ENCODE measurements at places on chromosomes 3 and 15.

- DNase-seq: no peak
Measured at GRCh38 chr3:136947477-136947876, 10.3 kb upstream of the IL20RB start.

GRCh38 chr3:70914862-70915261 lies 602.4 kb upstream of the MDFIC2 start:
- no peak for DNase-seq

DNA sequence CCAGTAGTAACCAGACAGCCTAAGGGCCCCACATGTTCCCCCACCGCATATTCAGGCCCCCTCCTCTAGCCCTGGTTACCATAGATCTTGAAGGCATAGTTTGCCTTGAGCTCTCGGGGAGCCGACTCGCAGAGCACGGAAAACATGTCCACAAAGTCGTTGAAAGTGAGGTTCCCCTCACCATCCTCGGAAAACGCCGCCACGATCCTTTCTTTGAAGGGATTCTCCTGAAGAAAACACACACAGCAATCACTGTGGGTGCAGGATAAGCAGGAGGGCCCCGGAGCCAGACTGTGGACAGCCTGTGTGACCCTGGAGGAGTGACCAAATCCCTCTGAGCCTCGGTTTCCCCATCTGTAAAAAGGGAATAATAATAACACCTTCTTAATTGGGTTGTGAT lies 16.8 kb downstream of the SH2D7 start:
- DNase-seq: no peak

GRCh38 chr15:72237029-72237852 lies 6.3 kb upstream of the PKM start:
- DNase-seq: peak; percentile 38

- DNase-seq: no peak
Measured at GRCh38 chr15:51759557-51760070, 8.2 kb downstream of the TMOD2 start.

DNA sequence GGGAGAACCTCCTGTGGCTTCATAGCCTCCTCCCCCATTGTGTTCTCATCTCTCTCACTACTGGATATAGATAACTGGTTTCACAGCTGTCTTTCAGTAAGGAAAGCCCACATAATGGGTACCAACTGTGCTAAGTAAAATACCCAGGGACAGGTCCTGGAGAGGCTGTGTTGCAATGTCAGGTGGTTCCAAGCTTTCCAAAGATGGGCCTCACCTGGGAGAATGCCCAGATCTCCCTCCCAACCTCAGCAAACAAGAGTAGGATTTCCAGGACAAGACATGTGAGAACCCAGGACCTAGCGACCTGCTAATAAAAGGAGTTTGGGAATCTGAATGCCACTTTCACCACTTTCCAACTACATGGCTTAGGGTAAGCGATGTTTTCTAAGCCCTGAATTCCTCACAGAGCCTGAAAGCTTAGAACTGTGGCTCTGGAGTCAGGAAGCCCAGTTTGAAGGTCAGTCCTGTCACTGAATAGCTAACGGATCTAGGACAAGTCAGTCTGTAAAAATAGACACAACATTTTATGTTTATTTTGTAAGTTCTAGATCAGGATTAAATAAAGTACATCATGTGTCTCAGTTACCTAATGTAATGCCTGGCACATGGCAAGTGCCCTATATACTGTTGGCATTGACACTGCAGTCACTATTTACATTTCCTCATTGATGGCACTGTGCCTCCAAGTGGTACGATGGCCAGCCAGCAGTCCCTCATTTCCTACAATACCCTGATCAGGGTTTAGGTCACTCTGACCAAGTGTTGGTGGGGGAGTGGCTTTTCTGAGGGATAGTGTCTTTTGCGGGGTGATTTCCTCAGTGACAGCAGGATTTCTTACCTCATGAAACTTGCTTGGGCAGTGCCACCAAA lies 11.9 kb downstream of the CERS3 start:
- DNase-seq: no peak

DNA sequence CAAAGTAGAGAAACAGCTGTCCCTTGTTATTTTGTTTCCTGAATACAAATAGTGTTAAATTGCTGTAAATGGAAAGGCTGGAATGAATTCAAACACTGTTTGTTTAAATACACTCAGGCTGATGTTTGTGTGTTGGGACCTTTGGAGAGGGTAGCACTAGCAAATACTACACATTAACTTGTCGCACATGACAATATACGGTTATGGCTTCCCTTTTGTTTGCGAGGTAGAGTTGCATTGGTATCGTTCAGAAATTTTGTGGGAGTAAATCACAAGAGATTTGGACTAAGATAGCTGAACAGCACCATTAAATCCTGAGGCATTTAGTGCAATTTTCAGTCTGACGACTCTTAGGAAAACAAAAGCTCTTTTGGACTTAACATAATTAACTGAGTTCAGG lies 213.0 kb upstream of the ROBO2 start:
- DNase-seq: no peak

- DNase-seq: no peak
Measured at GRCh38 chr3:15280853-15281532, 51.4 kb downstream of the SH3BP5 start.

GRCh38 chr3:30655187-30655812 lies 48.9 kb downstream of the TGFBR2 start:
- no peak for DNase-seq

DNA sequence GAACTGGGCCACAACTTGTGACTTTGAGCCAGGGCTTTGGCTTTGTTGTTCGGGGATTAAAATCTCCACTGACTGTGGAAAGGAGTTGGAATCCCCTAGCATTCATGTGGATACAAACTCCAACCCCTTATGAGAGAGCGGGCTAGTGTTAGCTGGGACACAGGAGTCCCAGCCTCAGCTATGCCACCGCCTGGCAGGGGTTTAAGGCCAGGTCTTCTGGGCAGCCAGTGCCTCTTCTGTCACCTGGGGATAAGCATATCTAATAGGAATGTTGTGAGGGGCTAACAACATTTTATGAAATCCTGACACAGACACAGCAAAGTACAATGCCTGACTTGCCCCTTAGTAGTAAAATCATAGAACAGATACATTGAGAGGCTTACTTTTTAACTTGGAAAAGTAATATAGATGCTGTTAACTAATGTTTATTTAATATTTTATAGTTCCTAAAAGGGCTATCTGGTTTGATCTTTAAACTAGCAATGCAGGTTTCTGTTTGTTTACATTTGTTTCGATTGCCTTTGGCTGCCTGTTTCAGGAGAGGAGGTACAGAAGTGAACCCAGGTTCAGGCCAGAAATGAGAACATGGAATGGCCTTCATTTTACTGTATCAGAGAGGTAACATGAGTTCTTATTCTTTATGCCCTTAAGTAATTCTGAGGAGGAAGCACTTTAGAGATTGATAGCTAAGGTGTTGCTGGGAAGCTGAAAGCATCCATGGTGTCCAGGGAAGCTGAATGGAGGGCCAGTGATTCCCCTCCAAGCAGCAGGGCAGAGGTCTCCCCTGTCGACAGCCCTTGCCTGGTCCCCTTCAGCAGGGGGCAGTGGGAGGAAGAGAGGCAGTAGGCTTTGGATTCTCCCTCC lies 8.7 kb downstream of the GPR160 start:
- no peak for DNase-seq

GRCh38 chr3:63441262-63441661 lies 163.2 kb downstream of the SYNPR start:
- no peak for DNase-seq

DNA sequence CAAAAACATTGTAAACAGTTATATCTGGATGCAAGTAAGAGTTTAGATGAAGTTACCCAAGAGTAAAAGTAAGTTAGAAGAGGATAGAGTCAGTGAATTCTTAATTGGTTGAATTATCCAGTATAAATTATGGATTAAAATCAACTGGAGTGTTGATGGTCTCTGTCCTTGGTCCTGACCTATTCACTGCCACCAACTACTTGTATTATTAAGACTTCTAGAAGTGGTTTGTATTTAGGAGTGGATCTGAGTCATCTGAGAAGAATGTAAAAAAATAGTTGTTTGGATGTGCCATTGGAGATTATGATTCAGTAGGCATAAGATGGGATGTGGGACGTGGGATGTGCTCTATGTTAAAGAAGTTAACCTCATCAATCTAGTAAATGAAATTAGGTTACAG lies 86.4 kb downstream of the SYNPR start:
- no peak for DNase-seq

DNA sequence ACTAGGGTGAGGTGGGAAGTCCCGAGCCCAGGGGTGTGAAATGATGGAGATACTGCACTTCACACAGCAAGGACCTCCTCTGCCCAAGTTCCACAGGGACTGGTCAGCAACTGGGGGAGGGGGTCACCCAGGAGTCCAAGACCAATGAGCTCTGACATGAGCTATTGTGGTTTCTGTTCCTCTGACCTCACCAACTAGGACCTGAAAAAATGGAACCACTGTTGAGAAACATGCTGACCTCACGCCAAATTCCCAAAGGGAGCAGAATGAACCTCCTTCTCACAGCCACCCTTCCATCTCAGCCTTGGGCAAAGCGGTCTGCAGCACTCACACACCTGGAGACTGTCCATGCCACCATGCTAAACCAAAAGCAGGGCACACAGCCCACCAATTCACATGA lies 69.3 kb downstream of the LRIG1 start:
- DNase-seq: no peak

DNA sequence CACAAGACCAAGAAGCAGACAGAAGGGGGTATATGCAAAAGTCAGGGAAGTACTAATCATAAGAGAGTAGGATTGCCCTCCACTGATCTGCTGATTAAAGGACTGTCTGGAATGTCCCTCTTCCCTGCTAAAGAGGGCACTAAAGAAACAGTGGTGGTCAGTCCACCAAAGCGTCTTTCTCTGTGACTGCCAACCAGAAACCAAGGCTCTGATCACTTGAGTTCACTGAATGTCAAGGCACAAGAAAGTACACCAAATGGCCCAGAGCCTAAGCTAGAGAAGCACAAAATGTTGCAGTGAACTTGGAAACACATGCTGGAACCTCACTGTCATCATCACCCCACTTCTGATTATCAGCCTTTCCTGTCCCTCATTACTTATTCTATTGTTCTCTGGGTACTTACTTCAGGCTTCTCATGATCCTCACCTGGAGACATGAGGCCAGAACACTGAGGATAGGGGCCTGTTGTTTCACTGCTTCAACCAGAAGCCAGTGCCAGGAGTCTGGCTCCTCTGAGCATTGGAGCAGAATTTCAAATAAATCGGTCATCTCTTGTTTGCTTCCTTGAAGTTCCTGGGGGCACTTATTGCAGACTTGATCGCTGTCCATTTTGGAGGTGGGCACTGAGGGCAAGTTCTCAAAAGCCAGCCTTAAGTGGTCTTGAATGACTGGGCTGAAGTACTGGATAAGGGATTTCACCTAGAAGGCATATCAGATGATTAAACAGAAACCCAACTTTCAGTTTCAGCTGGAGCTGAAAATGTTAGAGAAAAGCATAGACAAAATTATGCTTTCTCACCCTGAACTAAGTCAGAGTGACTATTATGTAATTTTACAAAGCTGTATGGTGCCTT lies 58.9 kb downstream of the EIF3J start:
- no peak for DNase-seq

DNA sequence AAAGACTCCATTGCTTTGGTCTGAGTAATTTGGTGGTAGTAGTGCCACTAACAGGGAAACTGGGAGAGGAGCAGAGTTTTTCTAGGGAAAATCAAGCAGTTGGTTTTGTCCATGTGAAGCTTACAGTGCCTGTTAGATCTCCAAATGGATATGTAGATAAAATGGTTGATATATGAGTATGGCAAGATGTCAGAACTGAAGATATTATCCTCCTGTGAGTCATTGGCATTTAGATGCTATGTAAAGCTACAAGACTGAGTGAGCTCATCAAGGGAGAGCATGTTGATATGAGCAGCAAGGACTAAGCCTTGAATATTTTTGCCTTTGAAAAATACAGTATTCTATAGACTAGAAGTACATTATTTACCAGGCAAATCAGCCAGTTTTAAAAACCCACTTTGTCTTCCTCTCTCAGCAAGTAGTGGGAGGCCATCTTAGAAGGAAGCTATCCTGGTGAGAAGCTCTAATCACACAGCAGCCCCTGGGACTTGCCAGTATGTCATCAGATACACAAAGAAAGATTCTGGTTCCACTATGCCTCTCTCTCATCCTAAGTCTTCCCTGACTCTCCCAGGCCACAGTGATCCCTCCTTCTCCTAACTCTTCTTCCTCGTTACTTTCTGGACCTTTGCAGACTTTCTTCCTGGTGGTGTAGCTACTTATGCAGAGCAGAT lies 77.4 kb upstream of the ANKRD28 start:
- no peak for DNase-seq

DNA sequence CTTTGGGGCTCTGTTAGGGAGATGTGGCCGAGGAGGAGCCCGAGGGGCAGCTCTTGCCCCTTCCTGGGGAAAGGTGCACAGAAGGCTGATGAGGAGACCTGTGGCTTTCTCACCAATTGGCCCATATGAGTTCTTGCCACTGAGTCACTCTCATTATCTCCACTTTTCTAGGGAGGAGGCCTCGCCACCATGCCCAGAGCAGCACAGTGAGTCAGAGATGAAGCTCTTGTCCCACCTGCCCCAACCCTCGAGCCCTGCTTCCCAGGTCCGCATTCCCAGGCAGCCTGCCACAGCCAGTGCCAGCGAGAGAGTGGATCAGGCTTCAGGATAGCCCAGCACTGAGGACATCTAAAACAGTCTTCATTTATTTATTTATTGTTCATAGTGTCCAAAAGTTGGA lies 53.5 kb downstream of the AMOTL2 start:
- DNase-seq: no peak

GRCh38 chr3:36751326-36751725 lies 13.0 kb downstream of the DCLK3 start:
- DNase-seq: no peak

DNA sequence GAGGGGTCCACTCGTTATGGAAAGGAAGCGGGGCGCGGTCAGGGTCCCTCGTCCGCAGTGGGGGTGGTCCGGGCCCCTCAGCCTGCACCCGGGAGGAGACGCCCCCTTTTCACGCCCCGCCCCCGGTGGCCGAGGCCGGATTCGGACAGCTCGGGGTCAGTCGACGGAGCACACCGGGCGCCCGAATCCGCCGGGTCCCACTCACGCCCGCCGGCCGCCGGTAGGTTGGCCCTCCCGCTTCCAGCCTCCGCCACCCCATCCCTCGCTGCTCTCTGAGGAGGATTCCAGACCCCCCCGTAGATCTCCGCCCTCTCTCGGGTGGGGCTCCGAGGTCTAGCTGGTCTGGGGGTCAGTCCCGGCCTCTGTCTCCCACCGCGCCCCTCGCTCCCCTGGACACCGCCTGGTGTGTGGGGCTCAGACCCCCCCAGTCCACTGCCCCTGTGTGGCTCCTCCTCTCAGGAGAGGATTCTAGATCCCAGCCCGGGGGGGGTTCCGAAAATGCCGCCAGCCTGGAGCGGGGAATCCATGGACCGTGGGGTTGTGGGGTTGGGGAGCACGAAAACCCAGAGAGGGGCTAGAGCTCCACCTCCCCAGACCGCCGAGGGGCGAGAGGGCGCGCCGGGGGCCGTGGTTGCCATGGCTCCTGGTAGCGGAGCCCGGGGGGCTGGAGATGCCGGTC lies 725 bp downstream of the CHL1 start:
- DNase-seq: no peak

DNA sequence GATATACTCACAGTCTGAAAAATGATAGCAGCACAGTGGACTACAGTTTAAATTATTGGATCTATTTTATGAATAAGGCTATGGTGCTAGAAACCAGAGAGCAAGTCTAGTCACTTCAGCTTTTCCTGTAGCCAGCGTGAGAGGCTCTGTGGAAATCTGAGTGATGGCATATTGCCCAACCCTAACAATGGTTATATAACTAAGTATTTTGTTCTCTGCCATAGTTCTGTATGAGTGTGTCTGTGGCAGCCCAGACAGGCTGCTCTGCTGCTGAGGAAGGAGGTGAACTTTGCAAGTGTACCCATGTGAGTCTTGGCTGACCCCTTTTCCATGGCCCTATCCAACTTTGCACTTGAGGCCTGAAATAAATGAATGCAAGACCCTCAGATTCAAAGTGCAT lies 105.7 kb downstream of the LRTM1 start:
- no peak for DNase-seq

All from iPS DF 19.7 (cell line).